Spinal cord (tissue), 10 donors: ENCODE measurements at places on chromosomes 1 and 21. TPM values are rescaled to one million over a fixed set of nuclear protein-coding genes. Genes with fewer than 3 reads are reported as not detected.

The GSTM3 gene
- total RNA-seq, result 130 TPM

The LRRC41 gene
- total RNA-seq, result 68.9 TPM

DNA sequence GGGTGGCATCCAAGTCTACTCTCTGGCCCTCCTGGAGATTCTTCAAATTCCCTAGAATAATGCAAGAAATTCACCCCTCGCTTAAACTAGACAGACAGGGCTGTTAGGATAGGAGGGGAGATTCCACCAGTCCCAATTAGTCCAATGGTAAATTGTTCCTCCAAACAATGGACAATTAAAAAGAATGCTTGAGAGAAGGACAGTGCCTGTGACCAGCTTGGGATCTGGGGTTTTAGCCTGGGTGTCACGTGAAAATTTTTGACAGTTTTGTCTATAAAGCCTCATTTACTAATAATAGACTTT lies 177.7 kb upstream of the RAB4A start:
- DNase-seq, result no peak

DNA sequence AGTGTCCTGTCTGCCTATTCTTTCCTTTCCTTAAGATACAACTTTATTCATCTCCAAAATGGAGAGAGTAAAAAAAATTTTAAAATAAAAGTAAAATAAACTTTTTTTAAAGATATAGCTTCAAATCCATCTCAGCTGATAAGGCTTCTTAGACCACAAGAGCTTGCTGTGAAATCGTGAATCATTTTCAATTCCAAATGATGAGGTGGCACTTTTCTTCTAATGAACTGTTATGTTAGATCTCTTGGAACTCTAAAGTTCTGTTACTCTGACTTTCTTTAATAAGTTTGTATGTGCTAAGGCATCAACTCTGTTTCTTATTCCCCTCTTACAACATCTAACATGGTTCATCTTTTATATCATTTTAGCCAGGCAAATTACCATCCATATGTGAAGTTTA lies 4.5 kb downstream of the SH3GLB1 start:
- no peak for DNase-seq

DNA sequence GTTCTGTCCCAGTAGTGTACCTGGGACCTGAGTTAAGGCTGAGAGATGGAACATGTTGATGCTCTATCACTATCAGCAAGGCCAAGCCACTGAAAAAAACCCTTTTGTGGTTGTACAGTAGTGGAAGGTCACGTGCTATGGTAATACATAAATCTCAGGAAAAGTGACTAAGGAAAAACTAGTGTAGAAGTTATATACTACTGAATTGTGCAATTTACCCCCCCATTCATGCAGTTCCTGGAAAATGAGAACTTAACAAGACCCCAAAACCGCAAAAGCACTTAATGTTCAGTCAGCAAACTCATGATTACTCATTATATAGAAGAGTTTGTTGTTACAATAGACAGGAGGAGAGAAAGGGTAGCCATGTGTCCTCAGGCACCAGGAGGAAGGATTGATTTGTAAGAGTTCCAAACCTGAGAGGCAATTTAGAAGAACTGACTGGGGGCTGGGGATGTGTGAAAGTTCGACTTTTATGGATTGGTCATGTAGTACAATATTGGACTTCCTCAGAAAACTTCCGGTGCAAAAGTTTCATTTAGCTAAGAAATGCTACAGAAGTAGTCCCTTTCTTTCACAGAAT lies 91.6 kb downstream of the RGL1 start:
- DNase-seq, result no peak

- DNase-seq, result no peak
Measured at GRCh38 chr1:165218731-165219130, 137.8 kb downstream of the LMX1A start.

- no peak for DNase-seq
Measured at GRCh38 chr1:155773221-155773620, 83.8 kb downstream of the GON4L start.

- no peak for DNase-seq
Measured at GRCh38 chr1:203625628-203626019, 1.0 kb upstream of the ATP2B4 start.

DNA sequence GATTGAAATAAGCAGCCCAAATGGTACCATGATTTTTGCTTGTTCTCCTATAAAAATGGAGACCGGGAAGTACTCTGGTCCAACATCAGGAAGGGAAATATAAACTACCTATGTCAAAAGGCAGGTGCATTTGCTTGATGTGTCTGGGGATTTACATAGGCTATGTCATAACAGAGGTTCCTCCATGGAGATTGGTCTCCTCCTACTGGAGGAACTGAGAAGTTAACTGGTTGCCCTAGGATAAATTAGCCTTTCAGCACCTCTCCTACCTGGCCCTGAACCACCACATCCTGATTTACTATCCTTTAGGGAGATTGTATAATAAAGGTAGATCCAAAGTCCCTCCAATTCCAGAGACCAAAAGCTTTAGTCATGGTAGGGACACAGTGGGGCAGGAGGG lies 1109.3 kb upstream of the B3GALT2 start:
- DNase-seq, result no peak

DNA sequence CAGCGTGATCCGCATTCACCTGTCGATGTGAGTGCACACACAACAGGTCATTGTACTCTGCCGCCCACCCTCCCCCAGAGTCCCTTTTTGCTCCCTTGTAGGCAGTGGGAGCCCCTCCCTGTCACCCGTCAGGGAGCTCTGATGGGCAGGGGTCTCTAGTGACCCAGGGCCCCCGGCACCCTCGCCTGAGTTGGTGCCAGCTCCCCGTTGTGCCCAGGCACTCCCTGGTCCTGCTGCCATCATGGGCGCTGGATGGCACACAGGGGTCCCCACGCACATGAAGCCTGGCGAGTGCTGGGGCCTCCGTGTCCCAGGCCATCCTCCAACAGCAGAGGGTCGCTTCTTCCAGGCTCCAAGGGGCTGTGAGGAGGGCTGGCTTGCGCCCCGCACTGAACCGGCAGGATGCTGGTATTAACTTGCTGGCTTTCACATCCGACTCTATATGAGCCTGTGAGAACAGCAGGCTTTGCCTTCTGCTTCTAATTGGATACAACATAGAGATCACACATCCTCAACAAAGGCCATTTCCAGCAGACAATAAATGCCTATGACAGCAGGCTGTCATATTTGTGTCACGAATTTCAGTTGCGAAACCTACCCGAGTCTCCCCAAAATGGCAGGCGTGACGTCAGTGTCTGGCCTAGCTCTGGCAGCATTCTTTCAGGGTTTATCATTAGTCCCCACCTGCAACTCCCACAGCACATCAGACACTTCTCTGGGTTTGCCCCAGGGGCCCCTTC lies 35.4 kb downstream of the KIAA1614 start:
- DNase-seq, result no peak

- DNase-seq, result no peak
Measured at GRCh38 chr1:186179231-186179630, 195.8 kb downstream of the TPR start.

DNA sequence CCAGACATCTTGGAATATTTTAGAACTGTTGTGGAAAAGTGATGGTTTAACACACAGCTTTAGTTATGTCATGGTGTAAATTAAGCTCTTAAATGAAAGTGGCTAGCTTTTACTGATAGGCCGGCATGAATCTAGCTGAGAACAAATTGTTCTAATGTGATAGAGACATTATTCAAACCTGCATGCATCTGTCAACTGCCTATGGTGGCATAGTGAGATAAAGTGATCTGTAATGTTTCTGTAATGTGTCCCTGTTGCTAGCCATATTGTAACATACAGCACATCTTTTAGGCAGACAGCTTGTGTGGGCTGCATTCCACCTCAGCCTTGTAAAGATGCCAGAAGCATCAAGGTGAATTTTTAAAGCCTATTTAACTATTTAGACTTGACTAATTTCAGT lies 16.0 kb downstream of the LRIG2 start:
- peak; percentile 59 for DNase-seq

DNA sequence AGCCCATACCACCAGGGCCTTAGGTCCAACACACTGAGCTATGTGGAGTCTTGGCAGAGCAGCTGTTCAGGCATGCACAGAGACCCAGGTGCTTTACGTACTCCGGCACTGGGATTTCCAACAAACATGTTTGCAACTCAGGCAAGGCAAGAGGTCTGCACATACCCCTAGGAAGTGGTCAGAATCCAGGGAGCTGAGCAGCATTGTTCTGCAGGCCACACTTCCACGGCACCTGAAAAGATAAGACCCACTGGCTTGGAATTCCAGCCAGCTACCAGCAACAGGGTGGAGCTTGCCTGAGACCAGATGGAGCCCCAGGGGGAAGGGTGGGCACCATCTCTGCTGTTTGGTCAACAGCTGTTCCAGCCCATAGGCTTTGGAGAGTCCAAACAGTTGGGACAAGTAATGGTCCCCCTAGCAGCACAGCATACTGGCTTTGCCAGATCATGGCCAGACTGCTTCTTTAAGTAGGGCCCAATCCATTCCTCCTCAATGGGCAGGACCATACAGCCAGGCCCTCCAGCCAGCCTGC lies 51.7 kb upstream of the LRRC8B start:
- DNase-seq, result no peak

- peak; percentile 58 for DNase-seq
Measured at GRCh38 chr1:50271968-50272578, 151.2 kb downstream of the DMRTA2 start.

- DNase-seq, result no peak
Measured at GRCh38 chr1:101199637-101199982, 37.2 kb upstream of the S1PR1 start.

GRCh38 chr1:112935461-112936111 lies 20.4 kb downstream of the SLC16A1 start:
- DNase-seq, result no peak

- DNase-seq, result no peak
Measured at GRCh38 chr1:208668991-208669390, 424.8 kb upstream of the PLXNA2 start.
